ENCODE measurements at places on chromosomes 7 and 10.

- DNase-seq = peak; percentile 27
These were observed at the start of gene HGF for GRCh38 chr7:81769891-81770727. HGF (minus strand) TSS chr7:81770047; CDS start chr7:81769971, 76 bp downstream.

DNA sequence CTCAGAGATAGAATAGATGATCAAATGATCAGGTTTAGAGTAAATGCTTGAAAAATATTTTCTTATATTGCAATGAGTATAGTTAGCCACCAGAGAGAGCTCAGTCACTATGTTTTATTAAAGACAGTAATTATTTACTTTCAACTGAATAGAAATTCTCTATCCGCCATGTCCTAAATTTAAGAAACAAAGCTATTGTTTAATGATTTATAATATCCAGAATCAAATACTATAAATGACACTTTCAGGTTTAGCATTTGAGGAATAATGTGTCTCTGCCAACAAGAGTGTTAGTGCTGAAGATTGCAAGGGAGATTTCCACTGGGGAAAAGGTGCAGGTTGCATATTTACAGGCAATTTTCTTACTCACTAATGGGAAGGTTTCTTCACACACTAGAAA lies 184.7 kb downstream of the DGKB start:
- DNase-seq = no peak

DNA sequence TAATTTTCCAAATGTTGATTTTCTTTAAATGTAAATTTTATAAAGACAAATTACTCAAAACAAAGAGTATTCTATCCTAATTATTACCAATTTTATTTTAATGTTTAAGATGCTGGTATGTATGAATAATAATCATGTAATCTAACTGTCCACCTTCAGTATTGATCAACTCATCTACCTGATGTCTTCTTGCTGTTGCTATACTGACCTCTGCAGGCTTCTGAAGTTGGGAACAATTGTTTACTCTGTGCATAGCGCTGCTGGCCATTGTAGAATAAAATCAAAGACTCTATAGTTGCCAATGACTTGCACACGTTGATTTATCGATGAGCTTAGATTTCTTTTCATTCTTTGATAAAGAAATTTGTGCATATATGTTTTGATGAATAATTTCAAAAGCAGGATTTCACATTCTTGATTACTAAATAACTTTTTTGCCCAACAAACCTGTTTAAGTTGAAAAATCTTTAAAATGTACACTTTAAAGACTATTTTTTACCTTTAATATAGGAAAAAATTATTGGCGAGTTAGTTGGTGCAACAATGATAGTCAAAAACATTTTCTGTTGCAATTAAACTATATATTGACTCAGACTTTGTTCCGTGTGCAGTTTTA lies 282.3 kb downstream of the TFEC start:
- DNase-seq = no peak

DNA sequence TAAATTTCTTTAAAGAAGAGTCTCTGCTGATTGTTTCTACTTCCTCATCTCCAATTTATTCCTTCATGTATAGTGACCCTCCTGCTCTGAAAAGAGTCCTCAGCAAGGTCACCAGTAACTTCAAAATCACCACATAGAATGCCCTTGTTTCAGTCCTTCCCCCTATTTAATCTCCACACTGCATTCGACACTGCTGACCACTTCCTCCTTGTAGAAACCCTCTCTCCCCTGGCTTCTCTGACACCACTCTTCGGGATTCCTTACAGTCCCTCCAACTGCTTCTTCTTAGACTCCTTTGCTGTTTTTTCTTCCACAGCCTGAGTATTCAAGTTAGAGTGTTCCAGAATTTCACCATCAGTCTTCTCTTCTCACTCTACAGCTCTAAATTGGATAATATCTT lies 89.5 kb downstream of the VPS41 start:
- DNase-seq = no peak

DNA sequence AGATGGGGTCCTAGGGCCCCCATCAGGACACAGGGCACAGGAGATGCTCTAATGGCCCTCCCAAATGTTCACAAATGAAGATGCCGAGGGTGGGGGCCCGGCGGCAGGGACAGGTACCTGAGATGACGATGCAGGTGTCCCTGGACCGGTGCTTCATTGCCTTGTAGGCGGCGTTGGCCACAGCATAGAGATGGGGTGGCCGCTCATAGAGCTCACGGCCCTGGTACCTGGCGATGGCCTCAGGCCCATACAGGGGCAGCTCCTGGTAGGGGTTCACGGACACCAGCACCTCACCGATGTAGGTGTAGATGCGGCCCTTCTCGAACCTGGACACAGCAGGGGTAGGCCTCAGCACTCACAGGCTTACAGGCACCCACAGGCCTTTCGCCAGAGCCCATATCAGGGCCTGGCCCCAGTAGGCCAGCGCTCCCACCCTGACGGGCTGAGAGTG lies 2.0 kb downstream of the MYO1G start:
- DNase-seq = no peak

- DNase-seq = peak; percentile 66
These were observed 15.5 kb downstream of the CREB3L2 start for GRCh38 chr7:137986252-137987017.

DNA sequence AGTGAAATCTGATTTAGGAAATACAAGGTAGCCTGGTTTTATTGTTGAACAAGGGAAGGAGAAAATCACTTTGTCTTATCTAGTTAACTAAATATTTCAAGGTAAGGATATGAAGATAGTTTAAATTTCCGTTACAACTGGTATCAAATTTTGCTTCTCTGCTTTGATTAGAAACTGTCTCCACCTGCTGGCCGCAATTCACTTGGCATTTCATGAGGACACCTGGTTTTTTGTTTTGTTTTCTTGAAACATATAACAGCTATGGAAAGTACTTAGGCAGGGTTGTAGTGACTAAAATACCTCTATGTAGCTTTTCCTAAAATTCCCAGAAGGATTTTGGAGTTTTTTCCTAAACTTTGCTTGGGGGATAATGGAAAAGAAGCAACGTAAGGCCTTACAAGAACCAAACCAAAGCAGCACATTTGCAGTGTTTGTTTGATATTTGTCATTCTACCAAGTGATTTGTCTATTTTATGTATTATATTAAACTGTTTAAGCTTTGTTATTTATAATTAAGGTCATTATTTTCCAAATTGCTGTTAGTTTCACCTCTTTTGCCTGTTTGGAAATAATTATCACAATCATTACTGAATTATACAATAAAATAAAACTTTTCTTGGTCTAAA lies 73.6 kb downstream of the AHCYL2 start:
- DNase-seq = peak; percentile 83

DNA sequence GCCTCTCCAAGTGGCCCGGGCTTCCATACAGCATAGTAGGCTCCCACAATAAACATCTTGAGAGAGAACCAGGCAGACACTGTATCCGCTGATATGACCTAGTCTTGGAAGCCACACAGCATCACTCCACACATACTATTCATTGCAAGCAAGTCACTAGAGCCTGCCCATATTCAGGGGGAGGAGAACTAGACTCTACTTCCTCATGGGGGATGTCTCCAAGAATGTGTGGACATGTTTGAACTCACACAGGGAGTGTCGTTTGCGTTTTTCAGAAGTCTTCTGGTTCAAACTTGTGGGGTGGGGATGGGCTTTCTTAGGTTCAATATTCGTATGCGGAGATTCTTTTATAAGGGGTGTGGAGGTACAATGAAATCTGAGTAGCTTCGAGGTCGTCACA lies 232.6 kb upstream of the HABP2 start:
- no peak for DNase-seq

GRCh38 chr10:133058331-133059092 lies 29.2 kb upstream of the ADGRA1 start:
- DNase-seq = no peak

DNA sequence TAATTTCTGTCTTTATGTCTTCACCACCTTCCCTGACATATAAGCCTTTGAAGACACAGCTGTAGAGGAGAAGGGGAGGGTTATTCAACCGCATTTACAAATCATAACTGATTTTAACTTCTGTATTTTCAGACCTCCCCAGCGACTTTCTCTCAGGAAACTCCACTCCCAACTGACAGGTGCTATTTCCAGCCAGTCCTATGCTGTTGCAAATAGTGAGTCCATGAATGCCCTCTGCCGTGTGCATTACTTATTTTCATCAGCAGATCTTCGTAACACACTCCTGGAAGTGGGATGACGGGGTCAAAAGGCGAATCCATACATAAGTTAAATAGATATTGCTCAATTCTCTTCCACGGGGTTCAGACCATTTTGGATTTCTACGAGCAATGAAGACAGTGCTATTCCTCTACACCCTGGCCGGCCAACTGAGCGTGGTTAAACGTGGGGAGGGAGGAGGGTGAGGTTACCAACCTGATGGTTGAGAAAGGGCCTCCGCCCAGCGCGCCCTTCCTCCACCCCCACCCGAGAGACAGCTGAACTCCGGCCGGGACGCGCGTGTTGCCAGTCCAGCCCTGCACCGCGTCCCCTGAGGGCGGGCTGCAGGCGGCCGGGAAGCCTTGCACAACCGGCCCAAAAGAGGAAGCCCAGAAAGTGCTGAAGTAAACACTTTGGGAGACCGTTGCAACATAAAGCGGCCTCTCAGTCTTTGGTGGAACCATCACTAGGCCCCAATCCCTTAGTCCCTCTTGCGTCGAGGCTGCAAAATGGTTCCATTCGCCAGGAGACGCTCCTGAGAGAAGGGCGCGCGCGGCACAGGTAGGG lies at the start of gene APBB1IP:
TSS of gene APBB1IP (plus strand) at position 705 of the 825 bp plus-strand sequence. CDS start 53,986 bp downstream, outside the sequence.
- DNase-seq = peak; percentile 48

- DNase-seq = no peak
These were observed 79.3 kb upstream of the OIT3 start for GRCh38 chr10:72814099-72814790.

DNA sequence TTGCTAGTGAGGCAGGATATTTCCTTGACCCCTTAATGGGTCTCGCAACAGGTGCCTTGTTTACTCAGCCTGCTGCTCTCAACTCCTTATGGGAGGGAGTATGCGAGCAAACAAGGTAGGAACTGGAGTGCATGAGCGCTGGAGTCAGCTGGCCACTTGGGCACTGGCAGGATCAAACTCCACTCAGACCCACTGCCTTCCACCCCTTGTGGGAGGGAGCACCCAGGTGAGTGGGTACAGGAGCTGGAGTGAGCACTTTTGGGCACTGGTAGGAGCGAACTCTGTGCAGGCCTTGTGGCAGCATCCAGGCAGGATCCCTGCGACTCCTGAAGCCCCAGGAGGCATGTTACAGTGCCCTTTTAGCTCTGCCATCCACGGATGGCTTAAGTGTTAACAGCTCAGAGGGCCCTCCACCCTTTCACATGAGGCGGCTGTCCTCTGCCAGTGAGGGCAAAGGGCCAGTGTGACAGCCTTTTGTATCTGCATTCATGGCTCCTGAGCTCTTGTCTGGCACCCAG lies 123.2 kb downstream of the ST7 start:
- no peak for DNase-seq

GRCh38 chr7:148402159-148402558 lies 188.4 kb upstream of the C7orf33 start:
- no peak for DNase-seq

Data from tibial nerve (tissue), 4 donors.